ENCODE measurements at places on chromosomes 13 and 19. TPM values are rescaled to one million over a fixed set of nuclear protein-coding genes. Genes with fewer than 3 reads are reported as not detected.

FUT6 gene
- total RNA-seq, result not detected

NFIX gene
- 3.3 TPM for total RNA-seq

HCST gene
- total RNA-seq, result 0.18 TPM

PLIN4 gene
- 0.59 TPM for total RNA-seq

PABPC3 gene
- total RNA-seq, result 0.14 TPM

CD33 gene
- 0.14 TPM for total RNA-seq

LENG9 gene
- total RNA-seq, result 6.8 TPM

KIR3DL2 gene
- not detected for total RNA-seq

AMER2 gene
- total RNA-seq, result not detected

GPR12 gene
- not detected for total RNA-seq

HPN gene
- total RNA-seq, result 0.18 TPM

ISYNA1 gene
- 45.2 TPM for total RNA-seq

CLEC11A gene
- total RNA-seq, result 10.6 TPM

HSD17B14 gene
- 14.8 TPM for total RNA-seq

NKPD1 gene
- 0.13 TPM for total RNA-seq

SMIM17 gene
- not detected for total RNA-seq

FFAR2 gene
- not detected for total RNA-seq

APOE gene
- total RNA-seq, result 15.6 TPM

OBI1 gene
- total RNA-seq, result 9.6 TPM

VSTM2B gene
- not detected for total RNA-seq

B3GNT8 gene
- 0.25 TPM for total RNA-seq

VSIG10L gene
- 11.2 TPM for total RNA-seq

SOHLH2 gene
- total RNA-seq, result not detected

ZNF541 gene
- total RNA-seq, result not detected

IL4I1 gene
- 0.79 TPM for total RNA-seq

URAD gene
- not detected for total RNA-seq

SHC2 gene
- total RNA-seq, result 1.1 TPM

RNF113B gene
- total RNA-seq, result not detected

CILP2 gene
- total RNA-seq, result 0.22 TPM

FCER2 gene
- total RNA-seq, result not detected

FUT3 gene
- 0.15 TPM for total RNA-seq

NCR1 gene
- not detected for total RNA-seq

TMEM255B gene
- 0.85 TPM for total RNA-seq

CTXN1 gene
- 24.5 TPM for total RNA-seq

SERP2 gene
- total RNA-seq, result not detected

ZNF547 gene
- total RNA-seq, result 1.4 TPM

IQCN gene
- total RNA-seq, result 0.40 TPM

TEX29 gene
- total RNA-seq, result not detected

PGLYRP2 gene
- total RNA-seq, result 0.06 TPM

ZNF845 gene
- total RNA-seq, result 4.2 TPM

ZDHHC20 gene
- total RNA-seq, result 19.9 TPM

SCGB2B2 gene
- total RNA-seq, result not detected

NBEA gene
- total RNA-seq, result 2.0 TPM

PEG3 gene
- total RNA-seq, result not detected

MYH14 gene
- 5.8 TPM for total RNA-seq

HAUS8 gene
- 18.1 TPM for total RNA-seq

SRRM5 gene
- total RNA-seq, result 0.84 TPM

NTF4 gene
- total RNA-seq, result 0.34 TPM

ADM5 gene
- 5.8 TPM for total RNA-seq
